Stimulated activated CD4-positive, alpha-beta T cell treated with anti-CD3 and anti-CD28 coated beads, Interleukin-1b, Interleukin-23, amount 100 ng/mL, for 24 hours (primary cell): ENCODE measurements at places on chromosomes 1 and 21.
A peak's percentile ranks its signal among the peaks of the same experiment; 100 is the strongest.

- no peak for DNase-seq
These were observed 6.0 kb upstream of the BCAS2 start for GRCh38 chr1:114587203-114587991.

- DNase-seq = no peak
These were observed 6.8 kb upstream of the CHIA start for GRCh38 chr1:111283838-111284237.

- DNase-seq = no peak
These were observed 99.8 kb downstream of the KIF14 start for GRCh38 chr1:200520735-200521134.

GRCh38 chr1:104466068-104466467, 716.4 kb downstream of the AMY1C start:
- DNase-seq = no peak

- DNase-seq = no peak
These were observed 470 bp downstream of the HSD11B1 start for GRCh38 chr1:209705033-209705598.

DNA sequence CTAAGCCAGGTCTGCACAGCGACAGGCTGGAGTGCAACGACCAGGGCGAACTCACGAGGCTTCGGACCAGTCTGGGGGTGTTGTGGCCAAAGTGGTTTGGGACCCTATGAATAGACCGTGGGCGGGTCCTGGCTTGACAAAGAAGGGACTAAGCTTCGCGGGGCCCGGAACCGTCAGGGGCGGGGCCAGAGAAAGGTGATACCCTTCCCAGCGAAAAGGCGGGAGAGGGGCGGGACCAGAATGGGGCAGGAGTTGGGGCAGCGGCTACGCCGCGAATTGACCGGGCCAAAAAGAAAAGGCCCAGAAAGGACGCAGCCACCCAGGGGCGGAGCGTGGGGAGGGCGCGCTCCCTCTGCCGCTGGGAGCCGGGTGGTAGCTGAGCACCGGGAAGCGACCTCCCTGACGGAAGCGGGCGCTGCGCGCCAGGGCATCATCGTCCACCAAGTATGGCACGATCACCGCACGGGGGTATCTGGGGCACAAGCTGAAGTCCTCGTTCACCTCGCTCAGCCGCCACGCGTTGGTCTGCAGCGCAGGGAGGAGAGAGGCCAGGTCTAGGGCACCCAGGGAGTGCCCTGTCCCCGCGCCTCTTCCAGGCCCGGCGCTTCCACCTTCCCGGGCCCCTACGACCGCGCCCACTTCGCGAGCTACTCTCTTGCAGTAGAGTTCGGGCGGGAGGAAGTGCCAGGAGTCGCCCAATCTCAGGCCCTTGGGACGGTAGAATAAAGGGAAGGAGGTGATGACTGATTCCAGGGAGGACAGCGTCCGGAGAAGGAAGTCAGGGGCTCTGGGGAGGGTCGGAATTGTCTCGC, 6.7 kb upstream of the FAM167B start:
- peak; percentile 36 for DNase-seq

DNA sequence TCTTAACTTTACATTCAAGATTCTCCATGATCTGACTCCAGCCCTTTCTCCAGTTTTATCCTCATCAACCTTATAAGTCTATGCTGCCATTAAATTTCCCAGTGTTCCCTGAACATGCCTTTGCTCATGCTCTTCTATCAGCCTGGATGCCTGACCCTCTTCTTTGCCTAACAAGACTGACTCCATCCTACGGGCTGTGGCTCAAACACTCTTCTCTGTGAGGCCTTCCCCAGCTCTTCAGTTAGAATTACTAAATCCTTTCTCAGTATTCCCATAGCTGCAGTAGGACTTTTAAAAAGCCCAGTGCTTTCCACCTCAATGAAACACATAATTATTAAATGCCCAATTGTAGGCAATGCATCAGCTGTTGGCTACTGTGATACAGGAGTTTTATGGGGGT, 76.5 kb upstream of the GNG12 start:
- DNase-seq = no peak

- no peak for DNase-seq
These were observed 34.7 kb upstream of the RIPK4 start for GRCh38 chr21:41801321-41802197.

DNA sequence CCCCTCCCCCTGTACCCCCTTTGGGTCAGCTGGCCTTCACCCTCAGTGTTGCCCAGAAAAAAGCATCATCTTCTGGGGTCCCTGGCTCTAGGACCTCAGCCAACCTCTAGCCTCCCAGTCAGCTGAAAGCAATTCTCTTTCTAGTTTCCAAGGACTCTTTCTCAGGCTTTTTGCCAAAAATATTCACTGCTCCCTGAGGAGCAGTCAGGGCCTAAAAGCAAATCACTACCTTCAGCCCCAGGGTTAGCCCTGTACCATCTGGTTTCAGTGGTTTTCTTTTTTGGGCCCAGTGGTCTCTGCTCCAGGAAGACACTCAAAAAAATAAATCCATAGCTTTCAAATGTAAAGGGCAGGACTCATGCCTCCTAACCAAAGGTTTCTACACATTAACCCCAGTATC, 3.1 kb upstream of the LMOD1 start:
- no peak for DNase-seq

DNA sequence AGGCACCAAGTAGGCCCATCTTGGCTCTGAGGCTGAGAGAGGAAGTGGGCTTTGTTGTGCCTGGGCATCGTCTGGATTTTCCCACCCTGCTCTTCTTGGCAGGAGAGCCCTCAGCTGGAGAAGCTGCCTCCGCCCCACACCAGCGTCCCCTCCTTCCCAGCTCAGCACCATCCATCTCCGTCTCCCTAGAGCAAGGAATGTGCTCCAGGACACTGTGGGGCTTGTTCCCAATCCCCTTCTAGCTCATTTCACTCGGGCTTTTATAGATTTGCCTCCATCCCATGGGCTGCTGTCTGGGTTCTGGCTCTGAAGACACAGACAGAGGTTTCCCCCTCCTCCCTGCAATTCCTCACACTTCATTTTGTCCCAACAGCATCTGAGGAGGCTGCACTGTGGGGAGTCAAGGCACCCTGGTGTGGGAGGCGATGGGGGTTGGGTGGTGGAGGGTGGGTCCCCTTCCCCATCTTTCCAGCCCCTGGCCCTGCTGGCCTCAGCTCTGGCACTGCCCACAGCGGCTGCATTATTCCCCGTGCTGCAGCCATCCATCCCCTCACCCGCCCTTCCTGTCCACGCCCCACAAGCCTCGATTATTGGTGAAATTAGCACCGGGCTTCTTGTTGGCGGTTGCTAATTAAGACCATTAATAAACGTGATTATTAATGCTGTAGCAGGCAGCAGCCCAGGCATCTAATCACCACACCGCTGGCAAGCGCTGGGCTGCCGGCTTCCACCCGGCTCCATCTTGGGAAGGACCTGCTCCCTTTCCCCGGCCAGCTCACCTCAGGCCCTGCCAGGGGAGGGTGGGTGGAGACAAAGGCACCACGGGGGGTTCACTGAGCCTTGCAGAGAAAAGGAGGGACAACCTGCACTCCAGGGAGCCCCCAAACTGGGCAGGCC, 21.7 kb downstream of the RHBG start:
- no peak for DNase-seq

- DNase-seq = no peak
These were observed 42.4 kb upstream of the C1orf198 start for GRCh38 chr1:230910755-230911117.

DNA sequence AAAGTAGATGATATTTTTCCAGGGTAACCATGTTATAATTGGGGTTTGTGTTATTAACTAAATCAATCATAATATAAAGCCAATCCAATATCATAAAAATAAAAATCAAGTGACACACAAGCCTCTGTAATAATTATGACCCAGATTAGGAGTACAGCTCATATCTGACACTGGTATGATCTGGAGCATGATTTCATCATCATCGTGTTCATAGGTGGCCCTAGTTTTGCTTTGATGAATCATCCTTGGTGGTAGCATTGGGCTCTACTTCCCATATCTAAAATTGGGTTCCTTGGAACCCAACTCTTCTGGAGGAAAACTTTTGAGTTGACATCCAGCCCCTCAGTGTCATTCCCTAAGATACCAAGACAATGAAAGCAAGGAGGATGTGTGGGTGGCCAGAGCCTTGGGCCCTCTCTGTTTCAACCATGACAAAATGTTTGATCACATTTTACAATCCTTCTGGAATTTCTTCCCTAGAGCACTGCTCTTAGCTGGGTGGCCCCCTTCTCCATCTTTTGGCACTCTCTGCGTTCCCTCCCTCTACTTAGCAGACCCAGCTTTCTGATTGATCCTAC, 37.0 kb upstream of the ENAH start:
- no peak for DNase-seq

DNA sequence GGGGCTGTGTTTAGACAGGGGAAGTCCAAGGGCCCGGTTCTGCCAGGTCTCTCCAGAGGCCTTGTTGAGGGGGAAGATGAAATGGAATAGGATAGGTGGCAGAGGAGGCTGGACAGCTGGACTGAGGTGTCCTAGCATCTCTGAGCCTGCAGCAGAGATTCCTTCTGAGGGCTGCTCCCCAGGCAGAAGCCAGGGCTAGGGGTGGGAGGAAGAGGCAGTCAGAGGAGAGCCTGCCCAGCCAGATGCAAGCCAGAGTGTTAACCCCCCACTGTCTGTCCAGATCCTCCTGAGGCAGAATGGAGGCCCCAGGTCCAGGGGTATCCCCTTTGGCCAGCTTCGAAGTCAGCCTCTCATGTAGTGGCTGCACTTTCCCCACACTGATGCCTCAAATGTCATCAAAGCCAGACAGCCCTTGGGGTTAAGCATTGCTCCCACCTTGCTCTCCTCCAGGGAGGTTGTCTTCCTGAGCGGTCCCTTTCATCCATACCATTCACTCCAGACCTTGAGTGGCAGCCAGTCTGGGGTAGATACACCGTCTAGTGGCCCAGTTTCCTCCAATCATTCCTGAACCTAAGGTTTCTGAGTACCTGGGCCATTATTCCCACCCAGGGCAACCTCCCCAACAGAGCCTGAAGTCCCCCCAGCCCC, 1.7 kb downstream of the CSF1 start:
- no peak for DNase-seq

GRCh38 chr1:154556422-154556821, 2.0 kb downstream of the UBE2Q1 start:
- no peak for DNase-seq

DNA sequence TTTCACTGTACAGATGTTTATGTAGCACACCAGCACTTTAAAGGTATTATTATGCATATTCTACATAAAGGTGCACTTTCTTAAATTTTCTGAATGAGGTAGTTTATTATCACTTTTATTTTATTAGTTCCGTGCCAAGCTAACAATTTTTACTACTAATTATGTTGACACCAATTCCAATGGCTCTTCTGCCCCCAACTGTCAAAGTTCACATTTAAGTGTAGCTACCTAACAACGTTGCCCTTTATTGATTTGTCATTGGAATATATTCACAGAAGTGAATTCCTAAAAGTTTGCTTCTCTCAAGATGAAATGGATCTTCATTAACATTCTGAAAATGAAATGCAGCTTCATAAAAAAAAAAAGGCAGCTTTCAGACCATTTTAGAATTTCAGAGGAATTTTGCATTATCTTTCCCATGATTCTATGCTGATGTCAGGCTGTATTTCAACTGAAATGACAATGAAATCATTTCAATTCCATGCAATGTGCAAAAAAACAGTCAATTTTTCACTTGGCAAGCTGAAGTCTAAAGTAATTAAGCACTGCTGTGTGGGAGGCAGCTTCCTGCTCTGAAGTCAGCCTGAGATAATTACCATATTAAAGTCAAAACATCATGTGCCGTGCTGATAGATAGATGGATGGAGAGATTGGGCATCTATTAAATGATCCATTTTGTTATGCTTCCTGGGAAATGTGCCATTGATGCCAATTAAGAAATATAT, 229.2 kb downstream of the TTLL7 start:
- DNase-seq = no peak

- DNase-seq = no peak
These were observed 18.5 kb upstream of the AADACL3 start for GRCh38 chr1:12697397-12697796.

DNA sequence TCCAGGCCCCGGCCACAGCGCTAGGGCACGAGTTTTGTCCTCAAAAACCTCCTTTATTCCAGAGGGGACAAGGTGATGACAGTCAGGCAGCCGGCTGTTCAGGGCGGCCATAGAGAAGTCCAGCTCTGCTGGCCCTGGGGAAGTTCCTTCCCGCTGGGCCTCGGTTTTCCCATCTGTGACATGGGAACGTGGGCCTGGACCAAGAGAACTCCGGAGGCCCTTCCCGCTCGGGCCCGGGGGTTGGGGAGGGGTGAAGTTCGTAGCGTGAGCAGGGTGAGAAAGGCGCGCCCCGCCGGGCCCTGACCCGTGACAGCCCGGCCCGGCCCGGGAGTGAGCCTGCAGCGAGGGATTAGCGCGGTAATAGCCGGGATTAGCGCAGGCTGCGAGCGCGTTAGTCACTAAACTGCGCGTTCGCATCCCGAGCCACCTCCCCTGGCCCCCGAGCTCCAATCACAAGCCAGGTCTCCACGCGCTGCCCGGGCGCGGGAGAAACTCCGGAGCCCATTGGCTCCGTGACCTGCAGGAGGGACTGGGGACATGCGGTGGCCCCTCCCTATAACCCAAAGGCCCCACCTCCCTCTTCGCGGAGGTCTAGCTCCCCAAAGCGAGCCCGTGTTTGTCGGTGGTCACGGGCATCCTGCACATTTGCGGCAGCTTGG, 29.8 kb upstream of the PADI2 start:
- DNase-seq = no peak

- no peak for DNase-seq
These were observed 338.2 kb upstream of the VAMP3 start for GRCh38 chr1:7432900-7433380.

- DNase-seq = no peak
These were observed 6.9 kb upstream of the SRP9 start for GRCh38 chr1:225770561-225771248.

- DNase-seq = no peak
These were observed 29.9 kb downstream of the POFUT2 start for GRCh38 chr21:45257673-45258341.

- DNase-seq = no peak
These were observed 81.7 kb upstream of the RALGPS2 start for GRCh38 chr1:178643349-178643748.

- DNase-seq = no peak
These were observed 101.6 kb upstream of the RUNX1 start for GRCh38 chr21:35150562-35151226.

DNA sequence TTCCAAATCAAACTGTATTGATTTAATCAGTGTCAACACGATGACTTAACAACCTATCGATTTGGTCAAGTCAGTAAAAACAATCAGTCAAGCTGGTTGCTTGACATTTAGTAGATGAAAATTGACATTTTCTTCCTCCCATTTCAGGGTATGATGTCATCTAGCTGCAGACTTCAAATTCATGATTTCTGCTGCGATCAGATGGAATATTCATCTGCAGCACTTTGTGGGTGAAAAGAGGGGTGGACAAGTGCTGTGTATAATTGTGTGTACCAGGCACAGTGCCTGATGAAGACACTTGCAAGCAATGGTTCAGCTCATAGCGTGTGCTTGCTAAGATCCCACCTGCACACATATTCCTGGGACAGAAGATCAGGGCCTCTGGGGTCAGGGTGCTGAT, 479.8 kb downstream of the DISC1 start:
- no peak for DNase-seq

GRCh38 chr1:152108882-152109222, 6.4 kb downstream of the TCHH start:
- no peak for DNase-seq
